ENCODE measurements at places on chromosomes 6 and 20.
A peak's percentile ranks its signal among the peaks of the same experiment; 100 is the strongest.

GRCh38 chr6:692356-692851 lies 535 bp downstream of the EXOC2 start:
- DNase-seq = peak; percentile 67

- DNase-seq = no peak
These were observed at the start of gene NFYA for GRCh38 chr6:41072836-41073202. TSS of gene NFYA (plus strand) at chr6:41072974. CDS start at chr6:41079090, 6,116 bp downstream.

DNA sequence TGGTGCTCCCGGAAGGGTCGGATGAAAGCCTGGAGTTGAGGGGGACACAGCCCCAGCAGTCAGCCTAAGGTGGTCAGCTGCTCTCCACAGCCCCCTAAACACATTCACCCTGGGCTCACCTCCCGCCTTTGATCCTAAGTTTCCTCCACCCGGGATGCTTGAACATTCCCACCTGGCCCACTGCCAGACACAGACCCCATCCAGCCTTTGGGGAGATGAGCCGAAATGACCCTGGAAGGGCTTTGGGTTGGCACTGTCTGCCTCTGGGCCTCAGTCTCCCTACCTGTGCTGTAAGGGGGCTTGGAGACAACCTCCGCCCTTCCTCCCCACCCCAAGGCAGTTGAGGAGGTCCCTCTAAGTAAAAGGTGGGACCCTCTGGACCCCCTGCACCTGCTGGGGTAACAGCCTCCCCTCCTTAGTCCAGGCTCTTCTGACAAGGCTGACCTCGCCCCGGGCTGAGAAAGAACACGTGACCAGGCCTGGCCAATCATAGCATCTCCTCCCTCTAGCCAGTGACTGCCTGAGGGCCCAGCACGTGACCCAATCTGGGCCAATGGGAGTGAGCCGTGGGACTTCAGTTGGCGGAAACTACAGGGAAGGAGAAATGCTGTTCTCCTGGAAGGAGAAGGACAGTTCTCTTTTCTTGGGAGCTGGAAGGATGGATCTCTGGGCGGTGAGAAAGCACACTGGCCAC lies 16.9 kb upstream of the UBE2V1 start:
- no peak for DNase-seq

GRCh38 chr6:14875481-14876063 lies 370.3 kb upstream of the JARID2 start:
- no peak for DNase-seq

- no peak for DNase-seq
These were observed 212.6 kb upstream of the MAN1A1 start for GRCh38 chr6:119562168-119562567.

DNA sequence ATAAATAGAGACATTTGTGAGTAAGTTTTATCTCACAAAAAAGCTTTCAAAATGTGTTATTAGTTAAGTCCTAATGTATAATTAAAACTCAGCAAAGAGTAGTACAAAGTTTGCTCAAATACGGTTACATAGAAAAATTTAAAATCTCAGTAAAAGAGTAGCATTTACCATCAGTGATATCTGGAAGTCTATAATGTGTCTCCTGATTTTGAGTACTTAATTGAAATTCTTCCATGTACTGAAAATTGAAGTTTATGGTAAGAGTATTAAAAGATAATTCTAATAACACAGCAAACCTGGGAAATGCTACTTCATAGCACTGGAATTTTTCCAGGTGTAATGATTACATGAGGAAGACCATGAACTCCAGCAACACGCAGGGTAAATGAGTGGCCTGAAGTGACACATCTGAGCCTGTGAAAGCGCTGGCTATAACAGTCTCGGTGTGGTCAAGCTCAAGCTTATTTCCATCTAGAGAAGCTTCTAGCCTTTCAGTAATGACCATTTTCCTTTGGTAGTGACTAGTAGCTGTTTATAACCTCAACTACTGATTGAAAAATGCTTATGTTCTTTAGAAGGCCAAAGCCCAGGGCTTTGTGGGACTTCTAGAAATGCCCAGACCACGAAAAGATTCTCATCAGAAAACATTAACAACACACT lies 203.2 kb downstream of the ISM1 start:
- no peak for DNase-seq

DNA sequence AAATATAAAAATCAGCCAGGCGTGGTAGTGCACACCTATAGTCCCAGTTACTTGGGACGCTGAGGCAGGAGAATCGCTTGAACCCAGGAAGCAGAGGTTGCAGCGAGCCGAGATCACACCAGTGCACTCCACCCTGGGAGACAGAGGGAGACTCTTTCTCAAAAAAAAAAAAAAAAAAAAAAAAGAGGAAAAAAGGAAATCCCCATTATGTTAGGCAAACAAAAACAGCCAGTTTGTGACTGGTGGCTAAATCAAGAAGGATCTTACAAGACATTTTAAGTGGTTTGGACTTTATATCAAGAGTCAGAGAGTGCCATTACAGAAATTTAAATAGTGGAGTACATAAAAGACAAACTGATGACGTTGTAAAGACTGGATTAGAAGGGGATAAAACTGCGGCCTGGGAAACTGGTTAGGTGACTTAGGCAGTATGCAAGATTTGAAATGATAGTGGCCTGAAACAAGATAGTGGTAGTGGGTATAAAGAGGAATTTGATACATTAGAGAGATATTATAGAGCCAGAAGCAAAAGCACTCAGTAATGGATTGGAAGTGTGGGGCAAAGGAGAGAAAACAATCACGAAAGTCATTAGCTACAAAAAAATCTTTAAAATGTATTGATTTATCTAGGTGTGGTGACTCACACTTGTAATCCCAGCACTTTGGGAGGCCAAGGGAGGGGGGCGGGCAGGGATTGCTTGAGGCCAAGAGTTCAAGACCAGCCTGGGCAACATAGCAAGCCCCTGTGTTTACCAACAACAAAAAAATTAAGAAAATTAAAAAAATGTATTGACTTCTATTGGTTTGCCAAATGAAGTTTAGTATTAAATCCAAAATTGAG lies 1.7 kb upstream of the MYO6 start:
- no peak for DNase-seq

- no peak for DNase-seq
These were observed 219.3 kb upstream of the RNF217 start for GRCh38 chr6:124742971-124743370.

DNA sequence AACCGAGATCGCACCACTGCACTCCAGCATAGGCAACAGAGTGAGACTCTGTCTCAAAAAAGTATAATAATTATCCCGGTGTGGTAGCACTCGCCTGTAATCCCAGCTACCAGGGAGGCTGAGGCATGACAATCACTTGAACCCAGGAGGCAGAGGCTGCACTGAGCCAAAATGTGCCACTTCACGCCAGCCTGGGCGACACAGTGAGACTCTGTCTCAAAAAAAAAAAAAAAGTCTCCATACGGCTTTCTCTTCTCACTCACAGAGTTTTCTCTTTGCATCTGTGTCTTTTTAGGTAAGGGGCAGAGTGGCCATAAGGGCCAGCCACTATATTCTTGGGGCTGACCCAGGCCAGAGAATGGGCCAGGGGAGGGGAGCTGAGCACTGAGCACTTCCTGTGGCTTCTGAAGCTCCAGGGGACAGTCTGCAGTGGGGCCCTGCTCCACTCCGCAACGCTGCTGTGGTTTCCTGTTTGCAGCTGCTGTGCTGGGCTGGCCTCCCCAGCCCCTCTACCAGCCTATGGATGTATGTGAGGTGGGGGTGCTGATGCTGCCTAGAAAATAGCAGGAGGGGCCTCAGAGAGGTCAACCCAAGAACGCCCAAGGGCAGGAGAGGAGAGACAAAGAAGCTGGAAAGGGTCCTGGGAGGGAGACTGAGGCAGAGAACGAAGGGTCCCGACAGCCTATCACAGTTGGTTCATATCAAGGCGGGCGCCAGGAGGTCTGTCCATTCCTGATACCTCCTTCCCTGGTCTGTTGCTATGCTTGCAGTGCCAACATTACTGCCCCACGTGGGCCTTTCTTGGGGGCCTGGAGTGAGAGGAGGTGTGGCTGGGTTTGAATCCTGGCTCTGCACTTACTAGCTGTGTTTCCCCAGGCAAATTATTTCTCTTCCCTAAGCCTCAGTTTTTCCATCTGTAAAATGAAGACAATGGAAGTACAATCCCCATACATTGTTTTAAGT lies 16.0 kb downstream of the SLA2 start:
- DNase-seq = no peak

- no peak for DNase-seq
These were observed 8.8 kb downstream of the DDR1 start for GRCh38 chr6:30893001-30893591.

DNA sequence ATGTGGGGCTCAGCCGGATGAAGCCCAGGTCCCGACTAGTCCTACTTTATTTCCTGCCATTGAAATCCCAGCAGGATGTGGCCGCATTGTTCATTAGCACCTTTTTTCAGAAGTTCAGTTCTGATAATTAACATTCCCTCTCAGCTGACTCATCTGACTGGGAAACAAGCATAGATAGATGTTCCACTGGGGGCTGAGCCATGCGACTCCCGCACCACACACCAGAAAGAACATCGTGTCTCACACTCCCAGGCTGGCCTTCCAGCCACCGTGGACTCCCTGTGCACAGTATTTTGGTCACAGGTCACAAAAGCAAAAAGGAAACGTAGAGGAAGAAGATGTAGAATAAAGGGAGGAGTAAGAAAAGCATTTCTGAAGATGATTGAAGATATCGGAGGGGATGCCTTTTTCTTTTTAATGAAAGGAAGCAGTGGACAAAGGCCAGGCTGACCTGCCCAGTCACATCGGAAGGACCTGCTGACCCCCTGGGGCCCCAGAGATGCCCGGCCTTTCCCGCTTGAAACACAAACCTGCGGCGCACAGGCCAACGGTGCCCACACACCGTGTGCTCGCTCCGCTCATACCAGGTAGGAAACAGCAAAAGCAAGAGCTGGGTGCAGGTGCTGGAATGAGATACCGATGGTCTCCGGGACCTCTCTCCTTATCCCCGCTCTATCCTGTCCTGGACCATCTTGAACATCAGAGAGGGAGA lies 11.8 kb downstream of the RPS6KA2 start:
- no peak for DNase-seq

DNA sequence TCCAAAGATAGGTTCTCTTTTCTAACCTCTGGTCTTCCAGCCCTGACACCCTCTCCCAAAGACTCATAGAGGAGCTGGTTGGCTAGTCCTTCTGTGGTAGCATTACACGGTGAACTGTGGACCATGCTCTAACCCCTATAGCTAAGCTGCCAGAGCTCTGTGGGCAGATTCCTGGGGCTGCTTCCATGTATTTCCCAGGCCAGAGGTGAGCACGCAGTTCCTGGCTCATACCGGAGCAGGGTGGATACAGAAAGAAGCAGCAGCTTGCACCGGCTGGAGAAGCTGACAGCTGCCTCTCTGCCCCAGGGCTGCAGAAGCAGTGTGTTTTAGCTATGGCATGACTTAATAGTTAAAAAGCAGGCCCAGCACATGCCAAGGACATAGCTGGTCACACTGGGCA lies 84.1 kb upstream of the FOXP4 start:
- DNase-seq = no peak

DNA sequence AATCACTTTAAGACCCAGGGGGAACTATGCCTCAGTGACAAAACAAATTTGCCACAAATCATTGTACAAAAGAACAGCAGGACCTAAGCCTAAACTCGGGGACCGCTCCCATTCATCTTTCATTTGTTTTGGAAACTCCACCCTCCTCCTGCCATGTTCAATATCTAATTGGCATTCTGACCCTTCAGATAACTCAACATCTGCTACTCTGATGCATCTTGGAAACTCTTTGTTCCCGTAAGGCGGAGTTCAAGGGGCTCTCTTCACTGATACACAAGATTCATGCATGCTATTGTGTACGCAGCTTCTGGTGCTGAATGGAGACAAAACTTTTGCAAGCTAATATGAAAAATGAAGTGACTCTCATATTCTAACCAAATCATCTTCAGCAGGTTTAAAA lies 187.6 kb downstream of the ZFP64 start:
- DNase-seq = peak; percentile 13

DNA sequence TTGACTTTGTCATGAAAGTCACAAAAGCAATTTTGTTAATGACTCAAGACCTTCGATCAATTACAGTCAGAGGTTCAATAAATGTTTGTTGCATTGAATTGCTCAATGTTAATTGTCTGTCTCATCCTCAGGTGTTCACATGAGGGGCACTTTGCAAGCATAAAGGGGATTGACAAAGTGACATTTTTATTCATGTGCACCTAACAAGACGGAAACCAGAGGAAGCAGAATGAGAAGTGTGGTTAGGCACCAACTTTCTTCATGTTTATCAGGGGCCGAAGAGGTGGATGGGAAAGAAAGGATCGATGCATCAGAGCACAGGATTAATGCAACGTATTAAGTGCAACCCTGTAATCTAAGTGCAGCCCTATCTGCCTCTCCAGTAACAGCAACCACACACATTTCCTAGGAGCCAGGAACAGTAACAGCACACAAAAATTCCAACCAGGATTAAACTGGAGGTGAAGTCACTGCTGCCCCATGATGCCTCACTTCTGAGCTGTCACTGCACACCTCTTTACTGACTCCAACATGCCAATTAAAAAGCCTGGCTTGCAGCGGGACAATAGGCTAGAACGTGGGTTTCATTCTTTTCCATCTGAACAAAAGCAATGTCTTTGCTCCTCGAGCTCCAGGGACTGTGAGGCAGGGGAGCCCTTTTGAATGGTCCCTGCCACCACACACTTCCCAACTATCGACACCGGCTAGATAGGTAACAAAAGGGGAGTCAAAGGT lies 262.7 kb downstream of the CD83 start:
- no peak for DNase-seq

- DNase-seq = no peak
These were observed 36.7 kb upstream of the NKX2-2 start for GRCh38 chr20:21550587-21550986.

GRCh38 chr20:3783068-3783489 lies 1.8 kb upstream of the SPEF1 start:
- no peak for DNase-seq

DNA sequence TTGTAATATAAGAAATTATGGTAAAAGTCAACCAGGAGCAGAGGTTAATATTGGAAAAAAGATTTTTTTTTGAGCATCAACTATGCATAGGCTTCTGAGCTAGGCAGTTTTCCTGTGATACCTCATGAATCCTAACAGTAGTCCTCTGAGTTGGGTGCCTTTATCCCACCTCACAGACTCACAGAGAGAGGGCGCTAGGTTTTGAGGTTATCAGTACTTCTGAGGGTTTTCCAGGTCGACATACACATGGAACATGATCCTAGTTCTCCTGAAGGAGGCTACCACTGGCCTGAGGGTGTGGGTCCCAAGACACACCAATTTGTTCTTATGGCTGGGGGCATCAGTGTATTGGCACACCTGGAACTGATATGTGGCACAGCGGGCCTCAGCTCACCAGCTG lies 358.8 kb upstream of the JAG1 start:
- no peak for DNase-seq

DNA sequence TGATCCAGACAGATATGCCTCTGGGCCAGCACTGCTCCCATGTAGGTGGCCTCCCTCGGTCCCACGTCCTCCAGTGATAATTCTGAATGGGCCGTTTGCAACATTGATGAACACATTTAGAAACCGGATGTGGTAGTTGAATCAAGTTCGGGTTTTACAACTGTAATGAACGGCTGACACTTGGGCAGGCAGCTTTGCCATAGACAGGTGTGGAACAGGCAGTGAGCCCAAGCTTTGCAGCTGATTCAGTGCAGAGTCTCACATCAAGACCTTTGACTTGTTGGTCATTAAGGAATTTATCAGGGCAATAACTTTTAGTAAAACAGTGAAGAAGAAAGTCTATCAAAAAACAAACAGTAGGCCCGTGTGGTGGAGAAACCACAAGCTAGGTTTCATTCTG lies 466.6 kb upstream of the AGPAT4 start:
- no peak for DNase-seq

- DNase-seq = no peak
These were observed 249.2 kb downstream of the CDC5L start for GRCh38 chr6:44636561-44637248.
